ENCODE measurements at places on chromosomes 11 and 22.
A peak's percentile ranks its signal among the peaks of the same experiment; 100 is the strongest.

DNA sequence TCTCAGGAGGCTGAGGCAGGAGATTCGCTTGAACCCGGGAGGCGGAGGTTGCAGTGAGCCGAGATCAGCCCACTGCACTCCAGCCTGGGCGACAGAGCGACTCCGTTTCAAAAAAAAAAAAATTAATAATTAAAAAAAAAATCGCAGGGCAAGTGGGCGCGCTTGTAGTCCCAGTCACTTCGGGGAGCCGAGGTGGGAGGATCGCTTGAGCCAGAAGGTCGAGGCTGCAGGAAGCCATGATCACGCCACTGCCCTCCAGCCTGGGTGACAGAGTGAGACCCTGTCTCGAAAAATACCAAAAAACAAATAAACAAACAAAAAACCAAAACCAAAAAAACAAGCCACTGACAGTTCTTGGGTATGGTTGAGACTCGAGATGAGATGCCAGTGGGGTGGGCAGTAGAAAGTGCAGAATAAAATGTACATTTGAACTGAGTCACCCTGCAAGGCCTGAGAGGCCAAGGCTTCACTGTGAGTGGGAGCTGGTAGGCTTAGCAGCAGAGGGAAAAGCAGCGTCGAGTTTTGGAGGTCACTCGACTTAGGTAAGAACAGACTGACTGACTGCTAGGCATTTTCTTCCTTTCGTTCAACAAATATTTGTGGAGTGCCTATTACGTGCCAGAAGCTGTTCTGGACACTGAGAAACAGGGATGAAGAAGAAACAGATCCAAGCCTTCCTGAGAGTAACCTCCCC is 635 bp upstream of the LDHA start:
- peak; percentile 28 for DNase-seq

DNA sequence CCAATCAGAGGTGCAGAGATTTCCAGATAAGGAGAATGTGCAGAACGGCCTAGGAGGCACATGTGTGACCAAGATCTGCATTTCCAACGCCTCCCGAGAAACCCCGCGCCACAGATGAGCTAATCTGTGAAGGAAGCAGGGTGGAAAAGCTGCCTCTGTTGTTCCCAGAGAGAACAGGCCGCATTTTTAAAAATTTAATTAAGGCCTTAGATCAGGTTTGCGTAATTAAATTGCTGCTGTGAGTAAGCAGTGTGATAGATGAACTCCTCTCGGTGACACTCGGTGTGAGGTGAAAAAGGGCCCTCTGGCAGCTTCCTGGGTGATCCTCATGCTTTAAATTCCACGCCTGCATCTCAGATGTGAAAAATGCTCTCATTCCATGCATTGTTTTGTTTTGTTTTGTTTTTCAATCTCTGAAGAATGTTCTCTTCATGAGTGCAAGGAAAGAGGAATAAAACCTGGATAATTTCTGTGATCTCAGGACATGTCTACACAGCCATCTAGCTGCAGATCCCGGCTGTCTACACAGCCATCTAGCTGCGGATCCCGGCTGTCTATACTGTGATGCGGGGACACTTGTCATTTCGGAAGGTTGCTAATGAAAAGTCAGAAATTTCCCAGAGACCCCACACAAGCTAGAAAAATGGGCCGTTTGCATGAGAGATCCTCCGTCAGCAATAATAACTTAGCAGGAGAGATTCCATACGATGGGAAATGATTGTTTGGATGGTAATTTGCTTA is 1398.9 kb downstream of the BRD1 start:
- no peak for DNase-seq

GRCh38 chr22:16959345-16959930 is 48.6 kb downstream of the GAB4 start:
- DNase-seq, result no peak

DNA sequence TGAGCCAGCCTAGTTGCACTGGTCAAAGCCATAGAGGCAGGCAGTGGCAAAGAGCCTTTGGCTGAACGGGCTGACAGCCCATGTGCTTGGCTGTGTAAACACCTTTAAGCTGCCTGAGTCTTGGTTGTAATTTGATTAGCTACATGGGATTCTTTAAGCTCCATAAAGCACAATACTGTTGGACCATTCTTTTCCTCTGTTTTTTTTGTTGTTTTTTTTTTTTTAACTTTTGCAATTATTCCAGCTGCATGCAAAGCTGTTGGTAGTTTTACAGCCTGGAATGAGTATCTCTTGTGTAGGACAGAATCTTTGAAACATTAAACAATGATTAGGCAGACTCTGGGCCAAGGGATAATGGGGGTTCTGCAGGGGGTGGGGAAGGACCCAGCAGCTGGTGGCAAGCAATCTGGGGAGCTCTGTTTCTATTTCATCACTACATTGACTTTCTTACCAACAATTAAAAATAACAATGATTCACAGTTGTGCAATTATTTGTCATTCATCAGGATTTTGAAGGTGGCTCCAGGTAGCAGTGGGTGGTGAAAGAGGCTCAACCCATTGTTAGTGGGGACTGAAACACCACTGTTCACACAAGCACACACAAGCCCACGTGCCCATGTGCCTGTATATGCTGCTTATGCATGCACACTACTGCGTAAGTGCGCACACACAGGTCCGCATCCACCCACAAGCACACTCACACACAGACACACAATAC is 69.5 kb upstream of the CSNK2A3 start:
- DNase-seq, result no peak

- DNase-seq, result no peak
Measured at GRCh38 chr11:76035020-76035419, 171.3 kb downstream of the WNT11 start.

DNA sequence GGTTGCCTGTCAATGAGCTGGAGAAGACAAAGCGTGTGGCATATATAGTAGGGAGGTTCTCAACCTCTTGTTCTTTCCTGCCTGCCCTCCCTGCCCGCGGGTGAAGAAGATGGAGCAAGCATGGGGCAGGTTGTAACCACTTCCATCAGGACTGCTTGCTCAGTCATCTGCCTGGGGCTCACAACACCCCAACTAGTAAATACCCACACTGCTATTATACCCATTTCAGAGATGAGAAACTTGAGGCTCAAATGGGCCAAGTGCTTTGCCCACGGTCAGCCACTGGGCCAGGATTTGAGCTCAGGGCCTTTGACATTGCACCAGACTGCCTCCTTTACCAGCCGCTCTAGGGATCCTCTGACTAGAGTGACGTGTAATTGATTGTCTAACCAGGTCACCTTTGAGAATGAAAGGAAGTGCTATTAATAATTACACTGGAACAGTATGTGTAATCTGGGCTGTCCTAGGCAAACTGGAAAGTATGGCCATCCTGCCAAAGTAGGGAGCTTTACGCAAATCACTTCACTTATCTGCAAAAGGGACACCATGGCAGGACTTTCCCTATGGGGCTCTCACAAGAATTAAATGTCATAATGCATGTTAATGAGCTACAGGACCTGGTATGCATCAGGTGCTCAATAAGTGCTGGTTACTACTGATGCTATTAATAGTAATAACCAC is 2.8 kb upstream of the CDC42EP1 start:
- no peak for DNase-seq

GRCh38 chr11:74322667-74323066 is 11.2 kb upstream of the P4HA3 start:
- peak; percentile 62 for DNase-seq

DNA sequence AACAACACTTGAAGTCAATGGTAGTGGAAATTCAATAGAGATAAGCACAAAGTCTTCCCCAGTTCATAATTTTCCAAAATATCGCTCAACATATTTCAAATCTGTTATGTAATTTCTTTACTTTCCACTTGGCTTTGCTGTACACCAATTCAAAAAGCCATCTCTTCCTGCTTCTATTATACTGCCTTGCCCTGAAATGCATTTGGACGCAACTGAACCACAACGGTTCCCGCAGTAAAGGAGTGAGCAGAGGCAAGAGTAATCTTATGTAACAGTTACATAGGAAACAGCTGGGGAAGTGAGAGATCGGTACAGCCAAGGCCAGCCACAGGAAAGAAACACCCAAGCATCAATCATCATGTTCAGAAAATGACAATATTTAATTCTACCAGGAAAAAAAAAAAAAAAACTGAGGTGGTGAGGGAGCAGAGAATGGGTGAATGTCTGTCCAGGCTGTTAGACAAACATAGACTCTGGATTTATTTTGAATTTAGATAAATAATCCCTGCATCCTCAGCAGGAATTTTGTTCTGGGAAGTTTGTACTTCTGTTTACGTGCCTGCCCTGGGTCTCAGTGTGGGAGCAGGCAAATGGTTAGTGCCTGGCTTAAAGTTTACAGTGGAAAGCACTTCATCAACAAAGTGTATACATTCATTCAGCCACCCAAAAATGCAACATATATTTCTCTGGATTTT is 392.2 kb downstream of the ETS1 start:
- DNase-seq, result no peak

DNA sequence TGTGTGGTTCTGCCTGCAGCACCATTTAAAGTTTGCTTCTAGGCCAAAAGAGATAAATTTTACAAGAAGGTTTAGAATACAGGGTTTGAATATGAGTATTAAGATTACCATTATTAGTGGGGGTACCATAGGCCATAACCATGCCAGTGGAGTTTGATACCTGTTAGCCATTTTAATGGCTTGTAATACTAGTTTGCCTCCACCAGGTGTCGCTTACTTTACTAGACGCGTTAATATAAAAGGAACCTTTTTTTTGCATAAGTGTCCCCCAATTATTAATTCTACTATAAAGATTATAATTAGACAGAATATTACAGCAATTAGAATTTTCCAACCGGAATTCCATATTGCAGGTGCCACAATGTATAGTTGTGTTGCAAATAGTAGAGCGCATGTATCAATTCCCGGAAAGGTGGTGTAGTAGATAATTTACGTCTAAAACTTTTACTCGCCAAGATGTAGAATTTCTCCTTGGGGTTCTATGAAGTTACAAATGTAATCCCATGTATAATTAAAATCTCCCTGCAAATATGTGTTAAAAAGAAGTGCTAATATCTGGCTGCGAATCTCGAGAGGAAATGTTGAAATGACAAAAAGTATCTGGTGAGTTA is 16.1 kb downstream of the MS4A6E start:
- DNase-seq, result peak; percentile 39

- no peak for DNase-seq
Measured at GRCh38 chr11:64854534-64855502, 10.4 kb upstream of the CDC42BPG start.

DNA sequence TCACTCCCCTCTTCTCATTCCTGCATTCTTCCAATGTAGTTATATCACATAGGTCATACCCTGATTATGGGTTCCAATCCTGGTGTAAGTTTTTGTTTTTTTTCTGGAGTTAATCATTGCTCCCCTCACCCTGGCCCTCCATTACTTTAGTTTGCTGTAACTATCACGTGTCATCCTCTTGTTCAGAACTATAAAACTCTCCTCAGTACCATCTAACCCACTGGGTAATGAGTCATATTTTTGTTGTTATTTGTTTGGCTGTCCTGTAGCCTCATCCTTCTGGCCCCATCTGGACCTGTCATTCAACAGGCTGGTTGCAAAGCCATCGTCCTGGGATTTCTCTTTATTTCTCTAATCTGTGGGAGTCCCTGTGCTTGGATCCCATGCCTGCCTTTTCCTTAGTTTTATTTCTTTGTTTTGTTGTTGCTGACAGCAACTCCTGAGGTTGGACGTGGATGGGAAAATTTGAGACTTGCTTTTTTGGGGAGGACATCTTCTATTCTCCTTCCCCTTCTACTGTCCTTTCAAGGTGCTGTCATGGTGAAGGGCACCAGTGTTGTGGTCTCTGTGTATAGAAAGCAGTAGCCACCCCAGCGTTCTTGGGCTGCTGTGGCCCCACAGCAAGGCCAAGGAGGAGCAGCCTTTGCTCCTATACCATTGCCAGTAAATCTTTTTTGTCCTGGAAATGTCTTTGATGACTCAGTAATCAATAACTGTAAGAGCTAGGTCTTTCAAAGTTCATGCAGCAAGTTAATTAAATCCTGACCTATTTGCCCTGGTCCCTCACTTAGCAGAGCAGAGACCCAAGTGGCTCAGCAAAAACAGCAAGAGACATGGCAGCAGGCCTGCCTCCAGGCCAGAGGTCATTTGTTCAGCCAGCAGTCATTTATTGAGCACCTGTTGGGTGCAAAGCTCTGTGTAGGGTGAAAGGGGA is 82.5 kb downstream of the C22orf31 start:
- no peak for DNase-seq

GRCh38 chr11:56764976-56765375 is 16.5 kb upstream of the OR9G4 start:
- no peak for DNase-seq

GRCh38 chr22:34845391-34845790 is 220.6 kb upstream of the ISX start:
- no peak for DNase-seq

DNA sequence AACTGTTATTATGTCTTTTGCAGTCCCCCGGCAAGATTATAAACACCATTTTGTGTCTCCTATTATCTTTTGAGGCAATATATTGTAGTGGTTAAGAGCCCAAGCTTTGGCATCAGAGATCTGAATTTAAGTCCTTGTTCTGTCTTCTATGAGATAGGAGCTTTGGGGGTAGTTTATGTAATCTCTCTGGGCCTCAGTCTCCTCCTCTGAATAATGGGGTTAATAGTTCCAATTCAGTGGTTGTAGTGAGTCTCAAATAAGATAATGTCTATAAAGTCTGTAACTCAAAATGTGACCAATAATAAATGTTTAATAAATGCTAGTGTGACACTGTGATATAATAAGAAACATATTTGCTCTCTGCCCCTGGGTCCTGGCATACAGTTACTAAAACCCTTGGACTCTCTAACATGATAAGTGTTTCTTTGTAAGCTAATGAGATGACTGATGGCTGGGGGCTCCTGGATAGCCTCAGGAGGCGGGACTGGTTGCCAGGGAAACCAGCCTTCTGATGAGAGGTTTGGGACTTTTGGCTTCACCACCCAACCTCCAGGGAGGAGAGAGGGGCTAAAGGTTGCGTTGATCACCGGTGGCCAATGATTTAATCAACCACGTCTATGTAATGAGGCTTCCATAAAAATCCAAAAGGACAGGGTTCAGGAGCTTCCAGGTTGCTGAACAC is 183.4 kb upstream of the MTMR2 start:
- DNase-seq, result no peak

- no peak for DNase-seq
Measured at GRCh38 chr22:49170053-49170452, 657.6 kb downstream of the BRD1 start.

Data from testis (tissue), 5 donors.